ENCODE measurements at places on chromosomes 16 and 17.
A peak's percentile ranks its signal among the peaks of the same experiment; 100 is the strongest.

GRCh38 chr16:74305281-74305680 lies 8.7 kb downstream of the PSMD7 start:
- no peak for DNase-seq

DNA sequence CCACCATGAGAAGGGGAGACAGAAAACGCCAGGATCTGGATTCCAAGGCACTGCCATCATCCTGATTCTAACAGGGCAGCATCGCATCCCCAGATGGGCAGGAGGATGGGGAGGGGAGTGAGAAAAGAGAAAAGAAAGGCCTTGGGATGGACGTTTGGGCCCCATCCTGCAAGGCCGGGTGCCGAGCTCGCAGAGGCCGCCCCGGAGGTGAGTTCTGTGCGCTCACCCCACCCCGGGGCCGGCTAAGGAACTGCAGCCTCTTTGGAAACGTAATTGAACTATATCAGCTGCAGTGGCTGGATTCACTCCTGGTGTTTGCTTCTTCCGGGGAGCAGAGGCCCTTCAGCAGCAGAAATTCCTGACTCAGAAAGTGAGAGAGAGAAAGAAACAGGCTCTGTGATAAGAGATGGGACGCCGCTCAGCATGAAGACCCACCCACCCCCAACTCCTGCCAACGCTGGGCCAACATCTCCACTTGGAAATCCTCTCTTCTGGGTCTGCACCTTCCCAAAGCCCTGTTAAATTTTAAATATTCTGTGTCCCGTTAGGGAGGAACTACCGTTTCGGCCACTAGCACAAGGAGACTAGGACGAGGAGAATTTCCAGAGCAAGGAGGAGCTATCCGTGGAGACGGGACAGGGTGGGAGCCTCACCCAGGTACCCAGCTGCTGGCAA lies 8.5 kb upstream of the SSTR2 start:
- DNase-seq = peak; percentile 43

- DNase-seq = no peak
Observed at GRCh38 chr16:83338941-83339340, 468.8 kb upstream of the HSBP1 start.

GRCh38 chr17:77372444-77373298 lies 231.9 kb downstream of the SEC14L1 start:
- DNase-seq = peak; percentile 76

- no peak for DNase-seq
Observed at GRCh38 chr17:68734187-68734900, 133.2 kb upstream of the FAM20A start.

DNA sequence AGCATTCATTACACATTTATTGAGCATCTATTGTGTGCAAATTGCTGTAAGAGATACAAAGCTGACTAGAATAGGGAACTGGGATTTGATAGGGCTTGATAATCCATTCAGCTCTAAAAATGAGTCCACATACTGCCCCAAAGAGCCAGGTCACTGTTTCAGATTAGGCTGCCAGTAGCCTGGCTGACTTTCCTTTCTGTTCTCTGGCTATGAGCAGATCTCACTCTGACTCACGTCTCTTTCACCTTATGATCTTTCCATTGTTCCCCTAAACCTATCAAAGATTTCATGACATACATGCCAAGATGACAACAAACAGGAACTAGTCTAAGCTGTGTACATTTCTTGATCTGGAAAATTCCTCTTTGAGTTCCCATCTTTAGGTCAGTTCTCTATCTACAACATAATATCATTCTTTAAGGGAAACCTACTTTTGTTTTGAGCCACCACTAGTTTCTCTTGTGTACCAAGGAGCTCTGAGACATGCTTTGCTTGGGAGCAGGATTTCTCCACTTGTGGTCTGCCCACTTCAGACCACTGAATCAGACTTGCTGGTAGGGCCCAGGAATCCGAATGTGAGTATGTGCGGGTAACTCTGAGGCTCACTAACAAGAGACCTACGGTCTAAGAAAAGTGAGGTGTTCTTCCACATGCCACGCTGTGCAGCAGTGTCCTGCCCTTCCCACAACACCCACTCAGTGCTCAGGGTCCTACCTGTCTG lies 40.9 kb upstream of the ICAM2 start:
- DNase-seq = no peak

GRCh38 chr16:15770512-15770911 lies 86.3 kb downstream of the MYH11 start:
- DNase-seq = no peak

- DNase-seq = no peak
Observed at GRCh38 chr16:81547939-81548216, 103.3 kb downstream of the CMIP start.

DNA sequence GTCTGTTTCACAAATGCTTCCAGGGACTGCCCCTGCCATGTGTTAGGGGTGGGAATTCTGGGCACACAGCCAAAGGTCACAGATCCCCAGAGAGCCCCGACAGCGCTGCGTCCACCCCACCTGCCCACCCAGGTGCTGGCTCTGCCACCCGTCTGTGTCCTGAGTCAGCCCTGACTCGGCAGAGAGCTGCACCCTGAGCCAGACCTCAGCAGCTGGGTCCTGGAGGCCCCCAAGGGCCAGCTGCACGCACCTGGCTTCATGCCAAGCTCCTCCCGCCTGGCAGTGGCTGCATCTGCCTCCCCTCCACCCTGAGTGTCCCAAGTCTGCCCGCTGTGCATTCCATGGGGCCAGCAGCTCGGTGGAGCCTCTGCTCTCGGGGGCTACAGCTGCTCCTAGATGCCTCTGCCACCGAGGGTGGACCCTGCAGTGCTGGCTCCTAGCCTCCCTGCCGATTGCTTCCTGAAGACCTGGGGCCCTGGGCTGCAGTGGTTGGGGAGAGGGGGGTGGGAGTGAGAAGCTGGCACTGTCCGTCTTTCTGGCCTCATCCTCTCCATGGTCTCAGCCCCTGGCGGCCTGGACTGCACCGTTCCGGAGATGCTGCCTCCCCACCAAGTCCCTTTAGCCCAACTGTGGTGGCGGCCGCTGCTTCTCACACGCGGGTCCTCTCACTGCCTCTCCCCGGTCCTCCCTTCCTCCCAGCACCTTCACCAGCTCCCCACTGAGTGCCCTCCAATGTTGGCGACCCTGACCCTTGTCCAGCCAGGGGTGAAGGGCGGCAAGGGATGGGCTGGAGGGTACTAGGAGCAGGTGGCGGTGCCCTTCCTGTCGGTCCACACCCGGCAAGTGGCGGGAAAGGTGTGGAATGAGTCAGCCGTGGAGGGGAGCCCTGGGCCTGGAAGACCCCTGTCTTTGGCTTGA lies 3.0 kb downstream of the SECTM1 start:
- DNase-seq = no peak

GRCh38 chr16:71775949-71776348 lies 32.7 kb downstream of the AP1G1 start:
- no peak for DNase-seq

DNA sequence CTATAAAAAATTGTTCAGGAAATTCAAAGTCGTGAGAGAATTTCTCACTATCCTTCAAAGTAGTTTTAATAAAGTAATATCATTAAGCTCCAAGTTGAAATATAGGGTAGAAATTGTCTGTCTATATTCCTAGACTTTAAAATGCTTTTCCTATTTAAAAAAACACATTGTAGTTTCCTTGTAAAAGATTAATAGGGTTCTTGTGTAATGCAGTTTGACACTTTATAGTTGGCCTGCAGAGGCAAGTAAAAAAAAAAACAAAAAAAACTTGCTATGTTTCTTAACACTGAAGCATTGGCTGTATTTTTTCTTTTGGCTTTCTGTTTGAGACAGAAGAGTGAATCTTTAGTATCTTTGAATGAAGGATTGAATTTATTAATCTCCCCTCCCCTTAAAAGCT lies 17.4 kb downstream of the CPD start:
- DNase-seq = no peak

- no peak for DNase-seq
Observed at GRCh38 chr16:57563761-57564160, 21.3 kb downstream of the ADGRG5 start.

DNA sequence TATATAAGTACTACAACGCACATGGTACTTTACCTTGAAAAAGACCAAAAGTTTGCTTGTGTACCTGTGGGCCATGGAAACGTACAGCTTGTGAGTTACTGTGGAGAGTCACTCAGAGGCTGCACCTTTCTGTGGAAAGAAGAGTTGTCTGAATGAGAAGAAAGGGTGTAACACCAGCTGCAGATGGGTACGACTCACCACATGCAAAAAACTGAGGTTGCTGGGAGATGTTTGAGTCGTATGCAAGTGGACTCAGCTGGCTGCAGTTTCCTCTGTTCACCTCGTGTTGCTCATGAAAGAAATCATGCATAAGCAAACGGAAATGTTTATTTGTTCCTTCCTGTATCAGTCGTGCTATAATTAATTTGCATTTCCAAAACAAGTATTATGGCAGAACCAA lies 22.4 kb upstream of the DYNLRB2 start:
- no peak for DNase-seq

DNA sequence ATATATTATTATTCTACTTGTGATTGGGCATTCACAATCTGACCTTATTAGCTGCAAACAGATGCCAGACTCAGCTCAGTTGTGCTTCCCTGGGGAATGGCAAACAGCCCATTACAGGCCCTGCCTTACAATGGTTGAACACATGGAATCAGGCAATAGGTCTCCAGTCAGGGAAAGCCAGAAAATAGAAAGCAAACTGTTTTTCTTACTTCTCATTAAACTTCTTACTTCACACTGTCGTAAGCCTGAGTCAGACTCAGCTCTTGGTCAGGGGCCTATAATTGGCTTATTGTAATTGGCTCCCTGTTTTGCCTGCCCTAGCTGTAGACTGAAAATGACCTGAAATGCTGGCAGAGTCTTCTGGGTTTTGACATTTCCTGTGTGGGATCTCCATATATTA lies 77.0 kb upstream of the CA10 start:
- DNase-seq = no peak

DNA sequence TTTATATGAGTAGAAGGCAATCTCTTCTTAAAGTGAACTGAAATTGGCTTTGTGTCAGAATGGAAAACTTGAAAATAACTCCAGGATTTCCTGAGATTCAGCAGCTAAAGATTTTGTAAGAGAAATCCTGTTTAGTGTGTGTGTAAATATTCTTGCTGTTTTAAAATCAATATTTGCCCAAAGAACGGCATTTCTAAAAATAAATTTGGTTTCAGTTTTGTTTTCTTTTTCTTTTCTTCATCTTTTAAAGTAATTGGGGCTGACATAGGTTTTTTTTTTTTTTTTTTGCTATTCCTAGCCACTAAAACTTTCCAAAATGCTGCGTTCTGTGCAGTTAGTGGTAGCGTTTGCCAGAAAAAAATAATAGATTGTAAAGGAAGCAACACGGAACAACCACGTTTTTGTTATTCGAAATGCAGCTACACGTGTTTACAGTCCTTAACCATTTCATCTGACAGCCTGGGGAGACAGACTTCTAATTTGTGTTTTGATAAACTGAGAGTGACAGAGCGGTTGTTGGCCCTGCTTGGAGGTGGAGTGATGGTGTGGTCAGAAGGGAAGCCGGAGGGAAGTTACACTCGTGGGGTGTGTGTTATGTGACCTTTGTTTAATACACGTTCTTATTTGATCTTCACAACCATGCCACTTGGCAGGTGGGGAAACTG lies 21.6 kb upstream of the SMPD3 start:
- peak; percentile 37 for DNase-seq

DNA sequence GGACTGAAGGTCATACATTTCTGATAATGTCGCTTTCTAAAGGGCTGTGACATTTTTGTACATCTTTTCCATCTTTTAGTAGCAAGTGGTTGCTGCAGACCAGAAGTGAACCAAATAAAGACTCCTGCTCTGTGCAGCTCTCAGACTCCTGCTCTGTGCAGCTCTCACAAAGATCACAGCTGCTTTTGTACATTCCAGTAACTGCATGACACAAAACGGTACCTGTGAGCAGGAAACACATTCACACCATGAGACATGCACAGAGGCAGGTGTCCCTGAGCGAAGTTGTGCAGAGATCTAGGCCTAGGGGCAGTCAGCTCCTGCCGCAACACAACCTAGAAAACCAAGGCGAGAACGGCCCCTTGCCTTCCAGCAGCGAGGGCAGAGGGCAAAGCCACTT lies 67.5 kb downstream of the KLHDC4 start:
- DNase-seq = no peak

All from CD4-positive, alpha-beta T cell (primary cell).